ENCODE measurements at places on chromosomes 5 and 9. TPM values are rescaled to one million over a fixed set of nuclear protein-coding genes. Genes with fewer than 3 reads are reported as not detected.

The RETREG1 gene
- 13.4 TPM for total RNA-seq

The SELENOP gene
- total RNA-seq: 433 TPM

The TNFSF15 gene
- total RNA-seq: 8.8 TPM

The TMC1 gene
- total RNA-seq: 1.9 TPM

The TAF1L gene
- total RNA-seq: not detected

The MATR3 gene
- 454 TPM for total RNA-seq

The MOB3B gene
- total RNA-seq: 8.0 TPM

The GARNL3 gene
- 58.0 TPM for total RNA-seq

The LHX3 gene
- total RNA-seq: not detected

The TMEM161B gene
- total RNA-seq: 48.9 TPM

The FAM120A gene
- 101 TPM for total RNA-seq

The CSF1R gene
- total RNA-seq: 24.5 TPM

The PFN3 gene
- not detected for total RNA-seq

The SMIM33 gene
- total RNA-seq: not detected

The GMCL2 gene
- total RNA-seq: 0.16 TPM

The PCDHGA5 gene
- 7.0 TPM for total RNA-seq

The ATP10B gene
- total RNA-seq: 3.4 TPM

The GPR151 gene
- not detected for total RNA-seq

The CA9 gene
- 0.37 TPM for total RNA-seq

The SLC12A7 gene
- 10.2 TPM for total RNA-seq

The IGFBPL1 gene
- 3.0 TPM for total RNA-seq

The QRFP gene
- not detected for total RNA-seq

The PCDHB3 gene
- total RNA-seq: 4.6 TPM

The CMBL gene
- total RNA-seq: 17.2 TPM
